ENCODE measurements at places on chromosomes 6 and 20. TPM values are rescaled to one million over a fixed set of nuclear protein-coding genes. Genes with fewer than 3 reads are reported as not detected.

GRCh38 chr6:168193816-168194721 is 115.1 kb upstream of the FRMD1 start:
- DNase-seq, result no peak

- no peak for DNase-seq
Observed at GRCh38 chr6:139628270-139628669, 253.8 kb upstream of the CITED2 start.

DNA sequence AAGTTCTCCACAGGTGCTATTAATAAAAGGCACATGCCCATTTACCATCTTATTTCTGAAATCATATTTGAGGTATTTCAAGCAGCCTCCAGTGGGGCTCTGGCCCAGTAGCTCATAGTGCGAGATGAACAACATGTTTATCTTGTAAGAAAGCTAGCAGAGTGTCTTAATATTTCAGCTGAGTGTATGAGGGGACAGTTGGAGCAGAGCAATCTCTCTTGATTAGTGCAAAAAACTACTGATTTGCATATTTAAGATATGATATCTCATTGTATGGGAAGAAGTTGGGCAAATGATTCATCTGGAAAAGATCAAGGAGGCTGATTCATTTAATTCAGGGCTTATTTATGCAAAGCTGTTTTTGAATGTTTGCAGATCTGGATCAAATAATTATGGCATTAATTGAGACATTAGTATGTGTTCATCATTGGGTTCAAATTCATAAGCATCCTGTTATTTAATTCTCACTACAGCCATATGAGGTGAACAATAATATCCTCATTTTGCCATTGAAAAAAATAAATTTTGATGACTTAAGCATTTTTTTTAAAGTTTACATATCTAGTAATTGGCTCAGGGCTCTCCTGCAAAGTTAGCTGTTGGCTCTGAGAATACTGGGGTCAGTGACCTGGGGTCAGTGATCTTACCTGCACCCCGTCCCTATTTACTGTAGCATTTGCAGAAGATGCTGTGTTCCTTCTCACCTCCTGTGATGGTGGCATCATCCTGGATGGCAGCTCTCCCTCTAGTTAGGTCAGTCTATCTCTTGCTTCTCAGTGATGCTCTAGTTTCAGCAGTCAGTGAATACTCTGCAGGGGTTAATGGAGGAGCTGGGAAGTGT is 24.1 kb upstream of the GCLC start:
- DNase-seq, result no peak

Gene VIP
- not detected for total RNA-seq

Measured in activated T-cell treated with anti-CD3 and anti-CD28 coated beads, Interleukin-2, amount 50 U/mL, for 72 hours (primary cell).